NCI-H524 treated with DMSO at 0.1 percent for 48 hours (cell line): ENCODE measurements at places on chromosomes 5 and 9.

- no peak for DNase-seq
Measured at GRCh38 chr9:115192835-115193525, 75.0 kb upstream of the TNC start.

- DNase-seq: no peak
Measured at GRCh38 chr9:133359399-133360175, 3.2 kb downstream of the SURF2 start.

DNA sequence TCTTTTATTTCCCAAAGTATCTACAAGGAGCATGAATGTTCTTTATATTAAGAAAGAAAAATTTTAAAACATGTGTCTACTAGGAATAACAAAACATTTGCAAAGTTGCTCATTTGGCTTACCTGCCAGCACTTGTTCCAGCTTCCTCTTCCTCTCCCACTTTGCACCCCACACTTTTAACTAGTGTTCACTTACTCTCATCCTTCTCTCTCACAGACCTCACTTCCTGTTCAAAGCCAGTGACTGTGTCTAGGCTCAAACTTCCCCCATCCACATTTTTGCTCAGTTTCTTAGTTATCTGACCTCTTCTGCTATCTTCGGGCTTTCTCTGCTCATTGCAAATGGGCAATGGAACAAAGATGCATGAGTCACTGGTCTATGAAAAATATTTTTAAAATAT, 512.2 kb upstream of the ZNF462 start:
- DNase-seq: no peak

DNA sequence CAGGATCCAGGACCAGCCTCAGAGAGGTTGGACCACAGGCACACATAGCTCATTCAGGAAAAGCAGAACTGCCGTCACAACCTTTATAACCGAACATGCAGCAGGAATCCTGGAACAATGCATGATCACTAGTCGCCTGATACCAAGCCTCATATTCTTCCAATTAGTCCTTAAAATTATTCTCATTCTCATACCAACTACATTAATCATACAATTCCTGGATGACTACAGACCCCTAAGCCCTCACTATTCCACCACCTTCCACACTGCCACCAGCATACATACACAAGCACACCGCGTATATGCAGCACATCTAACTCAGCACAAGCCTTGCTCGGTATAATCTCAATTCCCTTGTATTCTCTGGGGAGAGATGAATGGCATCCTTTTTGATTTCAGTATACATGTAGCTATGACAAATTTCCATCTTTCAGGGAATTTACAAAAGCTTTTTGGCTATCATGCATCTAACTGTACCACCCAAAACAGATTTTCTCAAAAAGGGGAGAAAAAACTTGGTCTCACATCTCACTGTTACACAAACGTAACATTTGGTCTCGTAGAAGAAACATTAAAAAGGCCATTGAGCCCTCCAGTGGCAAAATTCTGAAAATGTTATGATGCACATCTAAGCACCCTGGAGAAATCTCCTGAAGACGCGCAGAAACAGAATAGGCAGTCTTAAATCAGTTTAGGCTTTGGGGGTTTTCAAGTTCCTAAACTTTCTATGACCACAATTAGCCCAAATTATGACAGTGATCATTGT, 46.2 kb downstream of the MCTP1 start:
- DNase-seq: no peak

DNA sequence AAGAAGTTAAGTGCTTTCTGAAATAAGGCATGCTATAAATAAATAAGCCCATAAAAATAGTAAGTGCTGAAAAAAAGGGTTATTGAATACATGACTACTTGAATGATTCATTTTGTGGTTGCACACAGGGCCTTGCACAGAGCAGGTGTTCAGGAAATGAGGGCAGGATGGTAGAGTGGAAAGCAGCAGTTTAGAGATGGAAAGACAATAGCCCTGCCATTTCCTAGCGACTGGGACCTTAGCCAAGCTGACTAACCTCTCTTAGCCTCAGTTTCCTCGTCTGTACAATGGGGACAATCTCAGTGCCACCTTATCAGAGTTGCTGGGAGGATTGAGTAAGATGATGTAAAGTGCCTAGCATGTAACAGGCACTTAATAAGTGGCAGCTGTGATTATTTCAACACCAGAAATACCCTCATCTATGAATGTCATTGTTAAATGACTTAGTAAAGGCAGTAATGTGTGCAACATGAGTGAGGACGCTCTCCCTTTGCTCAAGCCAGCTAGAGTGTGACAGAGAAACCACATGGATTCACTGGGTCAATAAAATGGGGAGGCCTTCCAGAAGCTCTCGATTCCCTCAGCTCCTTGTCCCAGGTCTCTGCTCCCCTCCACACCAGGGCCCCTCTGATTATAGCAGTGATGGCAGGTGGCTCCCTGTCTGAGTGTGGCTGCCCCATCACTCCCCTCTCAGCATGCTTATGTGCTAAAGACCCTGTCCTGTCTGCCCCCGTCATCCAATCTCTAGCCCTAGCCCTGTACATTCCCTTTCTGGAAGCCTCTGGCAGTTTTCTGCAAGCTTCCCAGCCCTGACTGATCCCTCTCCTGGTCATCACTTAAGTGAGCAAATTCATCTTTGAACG, 16.0 kb upstream of the PHF19 start:
- no peak for DNase-seq
